Foreskin fibroblast (primary cell): ENCODE measurements at places on chromosomes 5 and 9.
A peak's percentile ranks its signal among the peaks of the same experiment; 100 is the strongest.

DNA sequence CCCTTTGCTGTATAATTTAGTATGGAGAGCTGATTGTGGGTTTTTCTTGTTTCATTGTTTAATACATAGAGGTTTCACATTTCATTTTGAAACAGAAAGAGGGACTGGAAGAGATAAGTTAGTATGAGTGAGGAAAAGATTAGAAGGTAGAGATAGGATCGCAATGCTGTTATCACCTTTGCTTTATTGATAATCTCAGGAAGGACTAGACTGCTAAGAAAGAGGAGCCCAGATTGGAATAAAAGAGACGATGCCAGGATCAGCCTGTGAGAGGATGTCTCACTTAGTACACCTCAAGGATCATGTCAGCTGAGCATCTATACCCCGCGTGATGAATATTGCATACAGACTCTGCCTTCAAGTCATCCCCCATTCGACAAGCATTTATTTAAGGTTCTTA lies 178.0 kb upstream of the DMAC1 start:
- no peak for DNase-seq

DNA sequence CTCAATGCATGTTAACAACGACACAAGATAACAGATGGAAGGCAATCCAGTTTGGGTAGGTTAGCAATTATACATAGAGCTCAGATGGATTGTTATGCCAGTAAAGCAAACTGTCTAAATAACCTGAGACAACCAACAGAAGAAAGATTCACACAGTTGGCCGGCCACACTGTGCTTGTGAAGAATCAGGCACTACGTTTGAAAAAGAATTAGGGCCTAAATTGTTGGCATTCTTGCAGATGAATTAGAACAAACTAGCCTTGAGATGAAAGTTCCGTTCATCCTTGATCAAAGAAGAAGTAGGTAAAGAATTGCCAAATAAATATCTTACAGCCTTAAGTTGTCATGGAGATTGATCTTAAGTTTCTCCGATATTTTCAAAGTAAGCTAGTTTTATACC lies 210.6 kb downstream of the CDH18 start:
- no peak for DNase-seq

GRCh38 chr9:12847561-12847960 lies 72.7 kb downstream of the LURAP1L start:
- no peak for DNase-seq

- no peak for DNase-seq
These were observed 327.7 kb downstream of the CDK5RAP2 start for GRCh38 chr9:120252248-120252647.

GRCh38 chr9:7601739-7602138 lies 197.8 kb downstream of the DMAC1 start:
- no peak for DNase-seq

- no peak for DNase-seq
These were observed 822 bp downstream of the DENND4C start for GRCh38 chr9:19231126-19231903.

GRCh38 chr5:176180781-176181180 lies 57.4 kb upstream of the SIMC1 start:
- no peak for DNase-seq

DNA sequence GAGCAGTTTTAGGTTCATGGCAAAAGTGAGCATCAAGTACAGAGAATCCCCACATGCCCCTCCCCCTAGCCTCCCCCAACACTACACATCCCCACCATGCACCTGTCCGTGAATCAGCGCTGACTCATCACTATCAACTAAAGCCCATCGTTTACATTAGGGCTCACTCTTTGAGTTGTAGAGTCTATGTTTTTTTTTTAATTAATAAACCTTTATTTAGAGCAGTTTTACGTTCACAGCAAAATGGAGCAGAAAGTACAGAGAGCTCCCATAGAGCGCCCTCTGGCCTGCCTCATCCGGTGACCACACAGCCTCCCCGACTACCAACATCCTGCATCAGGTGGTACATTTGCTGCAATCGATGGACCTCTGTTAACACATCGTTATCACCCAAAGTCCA lies 47.9 kb upstream of the UNC5A start:
- no peak for DNase-seq

DNA sequence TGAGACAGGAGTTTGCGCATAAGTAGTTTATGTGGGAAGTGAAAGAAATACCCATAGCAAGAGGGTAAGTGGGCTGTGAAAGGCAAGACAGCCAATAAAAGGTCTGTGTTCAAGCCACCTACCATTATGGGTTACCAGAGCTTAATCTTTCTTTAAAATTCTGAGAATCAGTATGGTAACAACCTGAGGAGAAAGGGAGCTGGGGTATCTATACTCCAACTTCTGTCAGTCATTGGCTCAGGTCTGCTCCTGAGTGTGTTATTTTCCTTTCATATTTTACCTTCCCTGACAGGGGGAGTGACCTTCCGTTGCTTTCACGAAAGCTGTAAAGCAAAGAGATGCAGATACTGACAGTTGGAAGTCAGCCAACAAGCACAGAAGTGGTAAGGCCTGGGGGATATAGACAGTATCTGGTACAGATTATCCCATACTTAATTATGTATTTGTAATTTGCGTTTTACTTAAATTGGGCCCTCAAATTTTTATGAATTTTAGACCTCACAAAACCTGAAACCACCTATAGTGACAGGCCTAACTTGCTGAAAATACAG lies 233.4 kb downstream of the RAB3C start:
- no peak for DNase-seq

- no peak for DNase-seq
These were observed 169.5 kb downstream of the TLR4 start for GRCh38 chr9:117873664-117874063.

- DNase-seq, result no peak
These were observed 12.9 kb downstream of the GDF9 start for GRCh38 chr5:132853323-132853722.

DNA sequence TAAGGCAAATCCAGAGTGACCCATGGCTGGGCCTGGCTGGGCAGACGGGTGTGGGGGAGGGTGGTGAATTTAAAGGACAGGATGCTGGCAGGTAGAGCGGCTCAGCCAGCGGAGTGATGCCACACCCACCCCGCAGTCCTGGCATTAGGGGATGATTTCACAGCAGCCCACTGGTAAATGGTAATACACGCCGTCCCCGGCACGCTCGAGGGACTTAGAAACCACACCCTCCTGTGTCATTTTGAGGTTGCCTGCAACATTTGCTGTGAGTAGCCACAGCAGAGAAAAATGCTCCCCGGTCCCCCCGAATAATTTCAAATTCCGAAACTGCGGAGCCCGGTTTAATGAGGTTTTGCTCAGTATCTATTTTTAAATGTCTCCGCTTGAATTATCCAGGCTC lies 71.3 kb upstream of the FCN2 start:
- no peak for DNase-seq

DNA sequence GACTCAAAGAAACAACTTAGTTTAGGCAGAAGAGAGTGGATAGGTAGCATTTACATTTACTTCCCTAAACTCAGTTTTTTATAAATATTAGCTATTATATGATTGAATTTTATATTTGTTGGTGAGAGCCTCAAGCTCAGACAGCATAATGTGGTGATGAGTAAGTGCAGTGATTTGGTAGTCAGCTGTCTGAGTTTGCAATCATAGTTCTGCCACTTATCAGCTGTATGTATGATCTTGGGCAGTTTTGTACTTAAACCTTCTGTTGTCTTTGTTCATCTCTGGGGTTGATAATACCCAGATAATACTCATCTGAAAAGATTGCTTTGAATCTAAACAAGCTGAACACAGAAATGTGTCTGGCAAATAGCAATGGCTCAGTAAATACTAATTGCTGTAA lies 108.8 kb downstream of the ANXA1 start:
- DNase-seq, result no peak

- no peak for DNase-seq
These were observed 3.1 kb upstream of the B4GALT7 start for GRCh38 chr5:177596775-177597238.

- peak; percentile 68 for DNase-seq
These were observed 281.5 kb downstream of the EFNA5 start for GRCh38 chr5:107389130-107389774.

DNA sequence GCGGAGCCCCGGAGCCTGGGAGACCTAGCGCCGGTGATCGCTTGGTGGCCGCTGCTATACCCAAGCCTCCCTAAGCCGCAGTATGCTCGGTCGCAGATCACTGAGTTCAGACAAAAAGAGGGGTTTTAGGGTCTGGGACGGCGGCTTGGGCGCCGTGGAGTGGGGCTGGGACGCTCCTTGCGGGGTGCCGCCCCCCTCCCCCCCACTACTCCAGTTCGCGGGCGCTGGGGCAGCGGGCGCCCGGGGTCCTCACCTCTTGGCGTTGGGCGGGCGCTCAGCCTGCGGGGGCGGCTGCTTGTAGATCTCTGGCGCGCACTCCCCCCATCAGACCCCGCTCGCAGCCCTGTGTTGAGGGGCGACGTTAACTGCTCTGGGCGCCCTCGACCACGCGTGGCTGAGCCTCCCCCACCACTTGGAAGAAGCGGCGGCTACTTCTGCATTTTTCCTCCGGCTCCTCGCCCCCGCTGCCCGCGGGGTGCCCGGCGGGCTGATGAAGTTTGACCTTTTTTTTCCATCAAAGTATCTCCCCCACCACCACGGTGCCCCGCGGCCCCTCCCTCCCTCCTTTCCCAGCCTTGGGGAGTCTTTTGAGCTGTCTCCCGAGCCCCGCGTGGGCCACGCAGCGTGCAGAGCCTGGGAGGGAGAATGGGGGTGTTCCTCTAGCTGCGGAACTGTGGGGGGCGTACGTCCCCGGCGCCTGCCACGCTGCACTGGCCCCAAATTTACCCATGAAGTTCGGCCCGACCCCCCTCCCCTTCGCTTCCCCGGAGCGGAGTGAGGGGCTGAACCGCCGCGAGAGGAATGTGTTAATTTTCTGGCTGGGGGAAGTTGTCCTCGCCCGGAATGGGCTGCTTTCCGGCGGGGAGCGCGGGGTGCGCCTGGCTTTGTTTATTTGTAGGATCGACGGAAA lies 1.2 kb downstream of the CXXC5 start:
- DNase-seq, result no peak

DNA sequence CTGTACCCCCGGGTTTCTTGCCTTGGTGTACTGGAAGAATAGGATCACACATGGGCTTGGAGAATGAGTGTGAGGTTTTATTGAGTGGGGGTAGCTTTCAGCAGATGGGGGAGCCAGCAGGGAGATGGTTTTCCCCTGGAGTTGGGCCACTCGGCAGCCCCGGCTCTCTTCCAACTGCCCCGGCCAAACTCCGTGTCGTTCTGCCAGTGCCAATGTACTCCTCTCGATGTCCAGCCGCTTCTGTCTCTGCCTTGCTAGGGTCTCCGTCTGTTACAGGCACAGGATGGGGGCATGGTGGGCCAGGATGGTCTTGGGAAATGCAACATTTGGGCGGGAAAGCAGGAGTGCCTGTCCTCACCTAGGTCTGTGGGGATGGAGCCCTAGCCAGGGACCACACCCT lies 7.6 kb upstream of the PLPP6 start:
- no peak for DNase-seq
